ELF-1 (cell line): ENCODE measurements at places on chromosomes 1 and 21.

DNA sequence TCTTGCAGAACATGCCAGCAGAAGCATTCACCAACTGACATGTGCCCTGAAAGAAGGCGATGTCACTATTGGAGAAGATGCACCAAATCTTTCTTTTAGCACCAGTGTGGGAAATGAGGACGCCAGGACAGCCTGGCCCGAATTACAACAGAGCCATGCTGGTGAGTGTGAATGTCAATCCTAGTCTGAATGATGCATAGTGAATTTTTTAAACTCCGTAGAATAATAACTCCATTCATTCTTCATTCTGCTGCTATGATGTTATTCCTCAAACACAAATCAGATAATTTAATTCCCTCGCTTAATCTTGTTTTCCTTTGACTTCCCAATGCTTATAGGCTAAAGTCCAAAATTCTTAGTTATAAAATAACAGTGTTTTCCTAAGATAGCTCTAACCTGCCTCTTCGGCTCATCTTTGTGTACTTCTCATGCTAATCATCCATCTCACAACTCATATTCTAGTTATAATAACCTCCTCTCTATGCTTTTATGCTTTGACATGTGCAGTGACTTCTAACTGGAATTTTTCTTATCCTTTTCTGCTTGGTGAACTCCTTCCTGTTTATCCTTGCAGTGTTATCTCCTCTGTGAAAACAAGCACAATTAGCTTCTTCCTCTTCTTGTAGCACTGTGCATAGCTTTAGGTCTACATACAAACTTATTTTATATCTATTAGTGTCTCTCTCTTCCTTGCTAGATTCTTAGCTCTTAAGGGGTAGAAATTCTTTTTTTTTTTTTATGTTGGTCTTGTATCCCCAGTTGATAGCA is 14.4 kb downstream of the SDCCAG8 start:
- no peak for DNase-seq

DNA sequence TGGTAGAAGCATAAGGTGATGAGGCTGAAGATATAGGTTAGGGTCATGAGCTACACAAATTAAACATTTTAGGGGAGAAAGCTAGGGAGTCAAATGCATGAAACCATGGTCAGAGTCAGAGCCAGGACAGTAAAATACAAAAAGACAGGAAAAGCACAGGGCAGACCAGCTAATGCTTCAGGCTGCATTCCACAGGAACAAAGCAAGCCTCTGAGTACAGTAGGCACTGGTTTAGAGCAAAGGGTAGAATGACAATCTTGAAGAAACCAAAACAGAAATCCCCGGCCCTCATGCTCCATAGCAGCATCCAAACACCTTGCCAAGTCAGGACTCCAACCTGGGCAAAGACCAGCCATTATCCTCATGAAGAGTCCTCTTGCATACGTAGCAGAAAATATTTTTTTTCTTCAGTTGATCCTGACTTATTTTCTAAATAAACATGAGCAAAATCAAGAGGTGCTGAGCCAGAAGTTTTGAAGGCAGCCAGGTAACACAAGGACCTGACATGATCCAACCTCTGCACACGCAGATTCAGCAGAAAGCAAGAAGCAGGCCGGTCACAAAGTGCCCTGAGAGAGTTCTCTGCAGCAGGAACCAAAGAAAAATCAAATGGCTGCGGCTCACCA is 273.1 kb downstream of the TTLL7 start:
- DNase-seq: peak; percentile 43

DNA sequence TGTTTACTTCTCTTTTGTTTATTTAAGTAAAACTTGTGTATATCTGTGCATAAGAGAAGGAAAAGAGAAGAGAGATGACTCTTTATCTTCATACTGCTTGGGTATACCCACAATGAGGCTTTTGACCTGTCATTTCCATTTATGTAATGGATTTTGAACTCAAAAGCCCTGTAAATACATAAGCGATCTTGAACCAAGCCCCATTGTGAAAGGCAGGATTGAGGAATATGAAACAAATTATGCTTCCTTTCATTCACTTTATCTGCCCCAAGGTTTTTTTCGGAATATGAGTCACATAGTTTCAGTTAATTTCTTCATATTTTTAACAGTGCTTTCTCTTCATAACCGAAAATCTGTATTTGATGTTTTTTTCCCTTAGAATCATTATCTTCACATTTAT is 21.4 kb downstream of the CNST start:
- no peak for DNase-seq

- no peak for DNase-seq
Observed at GRCh38 chr1:40352126-40352525, 21.4 kb upstream of the SMAP2 start.

GRCh38 chr1:244065063-244065793 is 14.1 kb downstream of the ZBTB18 start:
- DNase-seq: no peak

GRCh38 chr1:160704250-160704649 is 7.4 kb downstream of the CD48 start:
- DNase-seq: no peak

- DNase-seq: no peak
Observed at GRCh38 chr1:66443793-66444192, 90.2 kb upstream of the SGIP1 start.

- no peak for DNase-seq
Observed at GRCh38 chr1:229843627-229844238, 217.7 kb downstream of the URB2 start.

DNA sequence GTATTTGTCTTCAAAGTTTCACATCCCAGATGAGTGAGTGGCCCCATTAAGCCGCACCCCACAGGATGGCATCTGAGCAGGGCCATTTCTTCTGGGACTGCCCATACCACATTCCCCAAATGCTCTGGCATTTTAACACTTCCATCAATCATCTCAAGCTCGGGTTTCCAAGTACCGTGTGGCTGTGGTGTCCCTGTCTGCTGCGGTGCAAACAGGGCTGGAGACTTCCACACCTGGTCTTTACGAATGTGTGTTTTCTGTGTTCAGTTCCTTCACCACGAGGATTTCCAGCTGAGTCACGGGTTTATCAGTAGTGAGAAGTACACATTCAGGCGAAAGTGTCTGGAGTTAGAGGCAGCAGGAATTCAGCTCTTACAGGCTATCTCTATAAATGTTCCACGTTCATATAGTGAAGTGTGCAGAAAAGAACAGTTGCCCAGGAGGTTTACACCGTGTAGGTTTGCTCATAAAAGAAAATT is 195.2 kb downstream of the RHOU start:
- peak; percentile 25 for DNase-seq

DNA sequence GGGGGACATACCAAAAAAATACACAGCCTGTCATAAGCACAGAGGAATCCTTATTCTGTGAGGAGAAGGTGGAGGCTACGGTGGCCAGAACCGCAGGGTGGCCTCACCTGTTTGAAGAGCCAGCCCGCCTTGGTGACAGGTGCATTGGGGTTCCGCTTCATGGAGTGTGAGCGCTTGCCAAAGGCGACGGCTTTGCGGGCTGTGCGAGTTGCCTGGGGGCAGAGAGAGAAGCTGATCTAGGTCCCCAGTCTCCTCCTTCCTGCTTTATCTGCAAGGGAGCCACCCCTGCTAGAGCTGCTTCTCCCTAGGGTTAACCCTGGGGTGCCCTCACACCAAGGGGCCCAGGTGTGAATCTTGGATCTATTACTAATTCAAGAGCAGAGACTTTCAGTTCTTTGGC is 54.3 kb upstream of the GOLT1A start:
- DNase-seq: no peak

DNA sequence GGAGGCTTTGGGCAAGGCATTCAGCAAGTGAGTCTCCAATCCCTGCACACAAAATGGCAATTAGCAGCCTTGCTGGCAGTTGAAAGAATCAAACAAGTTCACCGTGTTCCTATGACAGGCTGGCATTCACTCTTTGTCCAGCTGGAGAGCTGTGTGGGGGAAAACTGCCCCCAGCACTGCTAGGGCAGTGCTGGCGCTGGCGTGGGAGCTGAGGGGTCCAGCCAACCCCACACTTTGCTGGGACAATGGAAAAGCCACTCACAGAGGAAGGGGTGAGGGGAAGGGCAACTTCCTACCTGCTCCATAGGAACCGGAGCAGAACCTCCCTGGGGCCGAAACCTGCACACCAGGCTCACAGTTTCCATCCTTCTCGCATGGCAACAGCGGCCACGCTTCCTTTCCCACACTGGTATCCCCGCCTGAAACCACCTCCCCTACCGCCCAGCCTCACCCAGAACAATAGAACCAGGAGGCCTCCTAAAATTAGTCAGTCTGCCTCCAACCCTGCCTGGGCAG is 26.7 kb upstream of the KCNN3 start:
- peak; percentile 14 for DNase-seq

DNA sequence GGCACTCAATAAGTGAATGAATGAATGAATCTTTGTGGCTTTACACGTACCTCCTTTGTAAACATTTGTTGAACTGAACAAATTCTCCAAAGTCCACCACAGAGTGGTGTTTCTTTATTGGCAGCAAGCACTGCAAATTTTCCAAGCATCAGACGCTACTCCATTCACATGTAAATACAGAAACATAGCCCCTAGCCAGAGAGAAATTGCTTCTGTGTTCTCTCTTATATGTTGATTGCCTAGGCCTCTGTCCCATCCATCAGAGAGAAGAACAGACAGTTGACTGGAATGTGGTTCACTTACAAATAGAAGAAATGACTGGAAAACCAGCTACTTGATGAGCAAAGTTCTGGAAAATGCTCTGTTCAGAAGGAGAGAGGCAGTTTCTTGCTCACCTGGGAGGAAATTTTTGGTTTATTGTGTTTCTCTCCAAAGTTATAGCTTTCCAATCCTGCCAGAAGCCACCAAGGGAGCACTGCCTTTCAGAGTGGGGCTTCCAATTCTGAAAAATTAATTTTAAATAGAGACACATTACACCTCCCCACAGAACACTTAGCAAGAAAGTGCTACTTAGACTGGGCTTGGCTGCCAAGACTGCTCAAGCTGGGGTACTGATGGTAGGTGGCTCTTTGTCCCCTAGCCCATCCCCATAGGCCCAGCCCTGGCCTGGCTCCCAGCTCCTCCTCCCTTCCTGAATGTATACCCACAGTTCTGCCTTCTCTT is 18.1 kb upstream of the KIRREL1 start:
- DNase-seq: peak; percentile 71

GRCh38 chr1:213661302-213661701 is 326.5 kb upstream of the PROX1 start:
- DNase-seq: peak; percentile 25

DNA sequence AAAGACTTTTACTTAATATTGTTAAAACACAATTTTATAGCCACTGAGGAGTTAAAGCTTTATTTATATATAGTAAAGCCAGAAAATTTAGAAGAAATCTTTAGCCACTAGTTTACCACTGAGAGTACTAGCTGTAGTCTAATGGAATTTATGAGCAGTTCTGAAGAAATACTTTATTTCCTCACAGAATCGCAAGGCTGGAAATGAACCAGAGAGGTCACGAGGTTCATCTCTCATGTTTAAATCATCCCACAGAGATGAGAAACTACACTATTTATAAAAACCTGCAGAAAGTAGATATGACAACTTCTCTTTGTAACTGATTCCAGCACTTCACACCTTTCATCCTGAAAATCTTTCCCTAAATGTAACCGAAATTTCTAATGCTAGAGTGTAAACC is 26.0 kb downstream of the ADGRL4 start:
- DNase-seq: no peak

DNA sequence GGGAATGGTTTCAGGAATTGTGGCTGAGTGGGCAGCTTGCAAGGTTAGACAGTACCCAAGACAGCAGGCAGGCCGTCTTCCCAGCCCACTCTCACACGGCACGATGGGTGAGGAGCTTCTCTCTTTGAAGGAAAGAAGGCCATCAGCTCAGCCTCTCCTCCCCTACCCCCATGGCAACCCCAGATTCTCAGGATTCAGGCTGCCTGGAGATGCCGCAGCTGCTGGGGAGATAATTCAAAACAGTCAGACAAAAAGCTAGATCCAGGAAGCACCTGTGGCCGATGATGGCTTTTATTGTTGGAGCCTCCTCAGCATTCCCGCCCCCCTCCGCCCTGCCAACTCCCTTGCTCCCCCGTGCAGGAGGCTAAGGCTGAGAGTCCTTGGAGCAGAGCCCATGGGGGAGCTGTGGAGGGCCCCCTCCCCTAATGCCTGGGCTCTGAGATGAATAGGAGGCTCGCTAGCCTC is 220.5 kb downstream of the TRABD2B start:
- DNase-seq: no peak

DNA sequence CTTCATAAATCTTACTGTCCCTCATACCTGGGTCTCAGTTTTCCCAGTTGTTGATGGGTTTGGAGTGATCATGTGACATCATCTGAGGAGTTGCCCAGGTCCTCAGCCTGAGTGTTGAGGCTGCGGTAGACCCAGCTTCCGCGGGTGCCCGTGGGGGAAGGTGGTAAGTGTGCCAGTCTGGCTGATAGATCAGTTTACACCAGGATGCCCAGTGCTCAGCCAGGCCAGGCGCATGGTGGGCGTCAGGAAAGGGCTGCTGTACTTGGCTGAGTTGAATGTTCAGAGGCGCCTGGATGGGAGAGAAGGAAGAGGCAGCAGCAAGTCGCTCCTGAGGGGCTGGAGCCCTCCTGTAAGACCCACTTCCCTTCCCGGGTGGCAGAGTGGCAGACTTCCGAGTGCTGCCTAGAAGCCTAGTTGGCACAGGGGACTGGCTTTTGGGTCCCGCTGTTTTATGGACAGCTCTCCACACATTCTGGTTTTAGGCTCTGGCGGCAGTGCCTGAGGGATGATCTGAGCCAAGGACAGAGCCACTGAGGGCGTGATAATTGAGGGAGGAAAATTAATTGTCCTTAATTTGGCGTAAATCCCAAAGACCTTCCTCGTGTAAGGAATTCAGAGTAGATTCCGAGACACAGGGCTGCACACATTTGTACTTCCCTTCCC is 35.8 kb downstream of the PTPRF start:
- DNase-seq: no peak

DNA sequence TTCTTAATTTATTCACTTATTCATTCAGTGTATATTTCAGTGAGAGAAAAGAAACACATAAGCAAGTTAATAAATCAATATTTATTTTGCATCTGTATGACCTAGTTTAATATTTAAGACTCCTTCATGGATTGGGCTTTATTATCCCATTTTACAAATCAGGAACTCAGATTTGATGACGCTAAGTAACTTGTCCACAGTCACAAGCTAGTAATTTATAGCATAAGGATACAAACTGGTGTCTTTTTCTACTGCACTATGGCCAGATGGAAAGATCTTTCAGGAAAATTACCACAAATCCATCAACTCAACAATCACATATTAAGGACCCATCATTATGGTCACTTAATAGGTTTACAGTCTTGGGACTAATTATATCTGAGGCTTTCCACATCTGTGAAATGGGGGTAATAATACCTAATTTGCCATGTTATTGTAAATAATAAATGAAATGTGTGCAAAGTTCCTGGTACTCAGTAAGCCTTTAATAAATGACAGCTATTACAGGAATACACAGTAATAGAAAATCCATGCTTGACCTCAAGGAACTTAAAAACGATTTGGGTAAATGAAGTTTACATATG is 13.3 kb downstream of the CDKN2C start:
- DNase-seq: no peak

GRCh38 chr1:89578946-89579684 is 53.8 kb upstream of the LRRC8C start:
- no peak for DNase-seq

GRCh38 chr21:44630440-44630839 is 3.5 kb downstream of the KRTAP10-9 start:
- no peak for DNase-seq

GRCh38 chr1:204713541-204713940 is 28.0 kb upstream of the LRRN2 start:
- DNase-seq: no peak

- DNase-seq: peak; percentile 7
Observed at GRCh38 chr1:13694886-13695684, 4.9 kb upstream of the PRDM2 start.
